Naive thymus-derived CD8-positive, alpha-beta T cell (primary cell): ENCODE measurements at places on chromosomes 12 and 14.

GRCh38 chr14:90495357-90496276 lies 98.8 kb downstream of the CALM1 start:
- peak; percentile 38 for DNase-seq

GRCh38 chr12:99627459-99627858 lies 20.1 kb upstream of the GARIN6 start:
- no peak for DNase-seq

GRCh38 chr14:91258011-91258618 lies 13.6 kb upstream of the GPR68 start:
- no peak for DNase-seq

DNA sequence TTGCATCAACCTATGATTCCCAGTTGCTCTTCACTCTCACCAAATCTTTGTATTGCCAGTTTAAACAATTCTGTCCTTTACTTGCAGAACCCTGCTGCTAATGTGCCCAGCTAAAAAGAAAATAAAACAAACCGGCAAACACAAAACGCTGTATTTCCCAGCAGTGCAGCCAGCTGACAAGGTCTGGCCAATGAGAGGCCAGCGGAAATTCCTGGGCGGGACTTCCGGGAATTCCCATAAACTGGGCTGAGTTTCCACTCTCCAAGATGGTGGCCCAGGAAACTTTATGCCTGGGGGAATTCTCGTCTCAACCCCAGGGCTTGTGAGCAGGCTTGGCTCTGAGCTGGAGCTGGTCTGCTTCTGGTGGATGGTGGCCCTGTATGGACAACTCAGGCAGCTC lies 807.3 kb upstream of the TMEM132C start:
- DNase-seq, result no peak

DNA sequence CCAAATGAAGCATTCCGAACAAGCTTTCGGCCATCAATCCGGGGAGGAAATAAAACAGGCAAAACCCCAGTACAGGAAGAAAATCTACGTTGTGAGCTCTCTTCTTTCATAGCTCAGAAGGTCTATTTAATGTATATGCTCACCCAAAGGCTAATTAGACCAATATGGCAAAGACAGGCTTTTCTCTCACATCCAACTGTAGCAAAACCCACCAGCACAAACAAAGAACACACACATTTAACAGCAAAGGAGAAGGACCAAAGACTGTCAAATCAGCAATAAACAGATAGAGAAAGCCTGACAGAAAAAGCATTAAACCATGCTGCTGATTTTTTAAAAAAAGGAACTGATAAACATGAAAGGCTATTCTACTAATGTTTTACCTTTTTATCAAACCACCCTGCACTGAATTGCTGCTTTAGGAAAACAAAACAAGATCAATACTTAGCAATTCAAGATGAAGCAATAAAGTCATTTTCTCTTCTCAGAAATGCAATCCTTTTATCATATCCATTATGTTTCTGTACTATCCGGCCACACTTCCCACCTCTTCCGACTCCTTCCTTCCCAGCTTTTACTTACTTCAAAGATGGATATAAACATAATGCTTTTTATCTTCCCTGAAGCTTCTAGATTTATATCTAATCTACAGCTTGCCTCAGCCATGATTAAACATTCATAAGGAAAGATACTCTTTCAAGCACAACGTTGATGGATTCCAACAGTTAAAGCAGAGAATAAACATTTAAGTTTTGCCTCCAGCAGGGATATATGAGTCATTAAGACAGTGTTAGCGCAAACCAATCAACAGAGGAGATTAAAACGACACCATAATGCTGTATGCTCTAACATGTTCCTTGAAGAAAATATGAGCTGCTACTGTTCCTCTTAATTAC lies 74.6 kb upstream of the BBS10 start:
- no peak for DNase-seq

- no peak for DNase-seq
Measured at GRCh38 chr12:27838543-27839185, 58.6 kb upstream of the MANSC4 start.

GRCh38 chr12:99267038-99267437 lies 380.5 kb upstream of the GARIN6 start:
- DNase-seq, result no peak

- no peak for DNase-seq
Measured at GRCh38 chr14:94412671-94413638, 24.6 kb upstream of the SERPINA1 start.

DNA sequence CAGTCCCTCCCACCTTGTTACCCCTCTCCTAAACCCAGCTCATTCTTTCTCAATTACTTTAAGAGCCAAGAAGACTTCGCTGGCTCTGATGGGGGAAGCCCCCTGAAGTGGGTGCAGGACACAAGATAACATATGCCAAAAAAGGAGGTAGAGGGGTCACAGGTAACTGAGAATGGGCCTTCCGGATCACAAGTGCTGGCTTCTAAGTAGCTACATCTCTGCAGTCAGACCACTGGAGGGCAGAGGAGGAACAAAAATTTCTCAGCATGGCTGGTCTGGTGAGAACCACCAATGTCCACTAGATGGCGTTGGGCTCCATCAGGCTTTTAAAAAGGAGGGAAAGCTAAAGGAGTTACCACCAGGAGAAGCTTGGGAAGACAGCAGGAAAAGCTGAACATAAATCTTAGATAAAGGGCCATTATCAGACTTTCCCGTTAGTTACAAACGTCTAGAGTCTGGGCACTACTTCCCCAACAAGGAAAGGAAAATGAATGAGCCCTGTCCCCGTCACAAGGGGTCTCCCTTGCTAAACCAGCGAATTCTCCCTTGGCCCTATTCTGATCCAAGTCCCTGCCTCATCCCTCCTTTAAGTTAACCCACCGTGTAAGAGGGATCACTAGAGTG lies 11.6 kb upstream of the CDH24 start:
- peak; percentile 81 for DNase-seq
